Activated CD8-positive, alpha-beta memory T cell treated with anti-CD3 and anti-CD28 coated beads for 48 hours (primary cell): ENCODE measurements at places on chromosomes 5 and 9.

DNA sequence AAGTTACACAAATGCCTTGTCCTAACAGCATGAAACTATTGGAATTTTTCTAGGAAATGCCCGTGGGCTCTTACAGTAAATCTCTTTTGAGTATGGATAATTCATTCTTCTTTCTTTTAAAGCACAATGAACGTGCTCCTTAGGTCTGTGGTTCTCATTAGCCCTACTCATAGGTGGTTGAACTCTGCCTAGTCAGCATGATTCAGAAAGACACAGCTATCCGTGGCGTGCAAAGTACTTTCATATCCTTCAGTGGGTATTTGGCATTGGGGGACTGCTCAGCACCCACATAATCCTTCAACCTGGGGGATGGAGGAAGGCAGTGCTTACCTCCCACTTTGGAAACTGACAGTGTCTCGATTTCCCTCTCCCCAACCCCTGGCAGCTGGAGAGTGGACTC lies 462.0 kb upstream of the CLINT1 start:
- DNase-seq = no peak

DNA sequence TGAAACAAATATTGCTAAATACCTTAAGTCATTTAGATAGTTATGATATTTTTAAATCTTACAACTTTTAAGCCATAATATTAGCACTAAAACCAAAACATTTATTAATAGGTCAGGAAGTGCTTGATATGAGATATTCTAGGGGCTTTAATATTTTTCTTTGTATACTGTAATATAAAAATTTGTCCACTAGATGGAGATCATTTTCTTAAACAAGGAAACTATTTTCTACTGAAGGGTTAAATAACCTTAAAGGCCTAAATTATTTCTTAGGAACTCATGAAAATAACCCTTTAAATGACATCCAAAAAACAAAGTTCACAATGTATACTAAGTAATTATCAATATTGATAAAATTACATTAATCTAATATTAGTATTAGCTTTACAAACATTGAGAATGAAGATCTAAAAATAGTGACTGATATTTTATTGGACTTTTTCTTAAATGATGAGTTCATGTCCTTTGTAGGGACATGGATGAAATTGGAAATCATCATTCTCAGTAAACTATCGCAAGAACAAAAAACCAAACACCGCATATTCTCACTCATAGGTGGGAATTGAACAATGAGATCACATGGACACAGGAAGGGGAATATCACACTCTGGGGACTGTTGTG lies 635.7 kb downstream of the RAB3C start:
- DNase-seq = no peak

DNA sequence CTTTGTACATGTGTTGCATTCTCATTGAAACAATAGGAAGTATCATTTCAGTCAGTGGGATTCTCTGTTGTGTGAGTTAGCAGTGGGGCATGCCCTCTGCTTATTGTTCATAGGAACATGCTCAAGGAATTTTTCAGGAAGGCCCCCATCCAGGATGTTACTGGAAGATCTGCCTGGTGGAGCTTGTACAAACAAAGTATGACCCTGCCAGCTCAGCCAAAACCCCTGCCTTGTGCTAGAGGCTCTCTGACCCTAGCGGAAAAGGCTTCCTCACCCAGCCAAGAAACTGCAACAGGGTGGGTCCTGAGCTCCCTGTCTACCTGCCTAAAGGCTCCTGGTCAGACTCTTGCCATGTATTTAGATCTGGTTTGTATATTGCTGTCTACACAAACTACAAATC lies 43.2 kb downstream of the MRRF start:
- no peak for DNase-seq

GRCh38 chr5:6636293-6636692 lies 3.1 kb downstream of the SRD5A1 start:
- DNase-seq = no peak

DNA sequence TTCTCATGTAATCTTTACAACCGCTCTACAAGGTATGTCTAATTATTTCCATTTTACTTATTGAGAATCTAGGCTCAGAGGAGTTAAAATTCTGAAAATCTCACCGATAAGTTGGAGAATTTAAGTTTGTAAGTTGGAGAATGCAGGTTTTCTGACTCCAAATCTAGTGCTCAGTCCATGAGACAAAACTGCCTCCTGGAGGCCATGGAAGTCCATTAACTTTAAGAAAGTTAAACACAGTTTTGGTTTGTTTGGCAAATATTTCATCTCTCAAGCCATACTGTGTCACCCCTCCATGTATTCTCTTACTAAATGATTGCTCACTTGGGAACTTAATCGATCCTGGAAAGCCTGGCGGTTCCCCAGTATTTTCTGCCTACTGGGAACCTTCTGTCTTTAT lies 52.6 kb downstream of the INIP start:
- no peak for DNase-seq

DNA sequence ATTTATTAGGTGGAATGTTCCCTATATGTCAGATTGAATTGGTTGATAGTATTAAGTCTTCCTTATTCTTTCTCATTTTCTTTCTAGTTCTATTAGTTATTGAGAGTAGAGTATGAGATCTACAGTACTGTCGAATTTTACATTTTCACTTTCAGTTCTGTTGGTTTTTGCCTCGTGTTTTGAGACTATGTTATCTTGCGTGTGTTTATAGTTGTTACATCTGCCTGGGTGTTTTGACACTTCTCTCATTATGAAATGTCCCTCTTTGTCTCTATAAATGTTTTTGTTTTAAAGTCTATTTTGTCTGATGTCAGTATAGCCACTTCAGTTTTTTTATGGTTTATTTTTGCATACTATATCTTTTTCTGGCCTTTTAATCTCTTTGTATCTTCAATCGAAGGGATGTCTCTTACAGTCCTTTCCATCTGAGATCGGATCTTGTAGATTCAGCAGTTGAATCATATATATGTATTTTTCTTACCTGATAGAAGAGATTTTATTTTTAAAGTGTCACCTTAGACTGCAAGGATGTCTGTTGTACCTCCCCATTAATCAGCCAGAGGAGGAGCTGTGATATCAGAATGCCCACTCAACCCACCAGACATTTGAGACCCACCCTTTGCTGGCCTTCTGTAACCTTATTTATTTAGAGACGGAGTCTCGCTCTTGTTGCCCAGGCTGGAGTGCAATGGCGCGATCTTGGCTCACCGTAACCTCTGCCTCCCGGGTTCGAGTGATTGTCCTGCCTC lies 20.7 kb downstream of the EHMT1 start:
- DNase-seq = no peak

- no peak for DNase-seq
Measured at GRCh38 chr5:137300411-137301240, 198.5 kb downstream of the SPOCK1 start.

- no peak for DNase-seq
Measured at GRCh38 chr9:73172901-73173215, 21.2 kb downstream of the ANXA1 start.

- no peak for DNase-seq
Measured at GRCh38 chr9:13414349-13414748, 134.9 kb upstream of the MPDZ start.

- no peak for DNase-seq
Measured at GRCh38 chr5:38607930-38608564, 51.6 kb upstream of the LIFR start.

- no peak for DNase-seq
Measured at GRCh38 chr5:1050423-1051365, 42.1 kb downstream of the NKD2 start.
